ENCODE measurements at places on chromosomes 11 and 22.

GRCh38 chr11:65290448-65291165, 24.1 kb upstream of the CDC42EP2 start:
- no peak for DNase-seq

DNA sequence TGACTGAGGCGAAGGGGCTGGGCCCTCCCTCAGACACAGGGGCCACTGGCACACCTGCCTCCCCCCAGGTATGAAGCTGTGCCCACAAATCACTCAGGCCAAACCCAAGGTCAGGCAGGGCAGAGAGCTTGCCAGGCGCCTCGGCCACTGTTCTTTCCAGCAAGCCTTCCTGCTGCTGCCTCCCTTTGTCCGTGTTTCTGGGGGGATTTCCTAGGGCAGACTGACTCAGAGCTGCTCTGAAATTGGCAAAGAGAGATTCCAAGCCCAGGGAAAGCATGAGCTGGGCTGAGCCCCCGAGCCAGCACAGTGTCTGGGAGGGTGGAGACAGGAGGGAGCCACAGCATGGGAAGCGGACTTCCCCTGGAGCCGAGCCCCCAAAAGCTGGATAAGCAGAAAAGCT, 33.2 kb downstream of the PPP2R1B start:
- DNase-seq: no peak

DNA sequence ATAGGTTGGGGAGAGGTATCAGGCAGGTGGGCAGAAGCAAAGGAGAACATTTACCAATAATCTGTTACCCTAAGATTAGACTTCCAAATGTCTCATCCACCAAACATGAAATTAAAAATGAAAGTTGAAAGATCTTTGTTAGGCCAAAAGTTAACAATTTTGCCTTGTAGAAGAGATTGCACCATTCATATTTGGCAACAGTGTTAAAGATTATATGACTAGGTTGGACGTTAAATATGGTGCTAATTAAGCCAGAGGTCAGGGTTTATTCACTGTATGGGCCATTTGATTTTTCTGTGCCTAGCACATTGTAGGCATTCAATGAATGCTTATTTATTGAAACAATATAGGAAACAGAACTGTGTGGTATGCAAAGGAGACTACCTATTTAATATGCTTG, 126.1 kb upstream of the SLC5A12 start:
- no peak for DNase-seq

DNA sequence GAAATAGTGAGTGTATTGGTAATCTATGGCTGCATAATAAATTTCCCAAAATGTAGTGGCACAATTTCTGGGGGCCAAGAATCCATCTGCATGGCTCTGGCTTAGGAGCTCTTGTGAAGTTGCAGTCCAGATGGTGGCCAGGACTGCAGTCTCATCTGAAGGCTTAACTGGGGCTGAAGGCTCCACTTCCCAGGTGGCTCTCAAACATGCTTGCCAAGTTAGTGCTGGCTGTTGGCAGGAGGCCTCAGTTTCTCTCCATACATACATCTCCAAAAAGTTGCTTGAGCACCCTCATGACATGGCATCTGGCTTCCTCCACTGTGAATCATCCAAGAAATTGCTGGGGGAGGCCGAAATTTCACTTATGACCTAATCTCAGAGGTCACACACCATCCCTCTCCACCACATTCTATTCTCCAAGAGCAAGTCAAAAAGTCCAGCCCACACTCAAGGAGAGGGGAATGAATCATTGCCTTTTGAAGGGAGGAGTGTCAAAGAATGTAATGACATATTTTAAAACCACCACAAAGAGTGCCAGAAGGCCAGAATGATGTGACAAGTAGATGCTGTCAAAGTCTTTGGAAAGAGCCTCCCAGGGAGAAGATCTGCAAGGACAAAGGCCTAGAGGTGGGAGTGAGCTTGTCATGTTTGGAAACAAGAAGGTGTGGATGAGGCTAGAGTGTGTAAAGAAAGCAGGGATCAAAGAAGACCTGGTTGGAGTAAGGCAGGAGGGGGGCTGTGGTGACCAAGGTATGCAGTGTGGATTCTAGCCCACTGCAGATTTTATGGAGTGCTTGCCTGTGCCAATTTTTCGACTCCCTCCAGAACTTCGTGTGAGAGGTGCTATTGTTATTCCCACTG, 566.2 kb downstream of the MIAT start:
- no peak for DNase-seq

DNA sequence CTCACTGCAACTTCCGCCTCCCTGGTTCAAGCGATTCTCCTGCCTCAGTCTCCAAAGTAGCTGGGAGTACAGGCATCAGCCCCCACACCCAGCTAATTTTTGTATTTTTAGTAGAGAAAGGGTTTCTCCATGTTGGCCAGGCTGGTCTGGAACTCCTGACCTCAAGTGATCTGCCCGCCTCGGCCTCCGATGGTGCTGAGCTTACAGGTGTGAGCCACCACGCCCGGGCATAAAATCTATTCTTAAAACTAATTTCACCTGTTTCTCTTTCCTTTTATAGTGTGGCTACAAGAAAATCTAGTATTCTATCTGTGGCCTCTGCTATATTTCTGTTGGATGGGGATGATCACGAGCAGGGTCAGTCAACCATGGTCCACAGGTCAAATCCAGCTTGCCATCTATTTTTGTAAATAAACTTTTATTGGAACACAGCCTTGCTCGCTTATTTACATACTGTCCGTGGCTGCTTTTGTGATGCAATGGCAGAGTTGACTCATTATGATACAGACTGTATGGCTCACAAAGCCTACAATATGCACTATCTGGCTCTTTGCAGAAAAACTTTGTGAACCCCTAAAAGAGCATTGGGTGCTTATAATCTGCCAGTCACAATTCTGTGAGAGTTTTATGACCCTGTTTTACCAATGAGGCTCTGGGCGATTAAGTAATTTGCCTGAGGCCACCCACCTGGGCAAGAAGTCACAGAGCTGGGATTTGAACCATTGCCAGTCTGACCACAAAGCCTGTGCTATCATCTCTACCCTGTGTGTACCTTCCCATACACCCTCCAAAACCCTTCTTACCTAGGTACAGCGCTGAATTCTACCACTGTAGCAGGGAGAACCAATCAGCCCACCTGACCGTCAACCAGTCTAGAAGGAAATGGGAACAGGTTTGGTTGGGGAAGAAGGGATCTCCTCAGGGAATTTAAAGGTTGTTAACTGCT, 28.3 kb downstream of the SLC1A2 start:
- DNase-seq: no peak

GRCh38 chr11:17691550-17691949, 27.8 kb upstream of the MYOD1 start:
- DNase-seq: no peak

GRCh38 chr11:36149538-36150242, 139.5 kb downstream of the COMMD9 start:
- peak; percentile 10 for DNase-seq

- DNase-seq: no peak
Observed at GRCh38 chr11:118340449-118340848, 2.1 kb downstream of the CD3D start.

GRCh38 chr11:126156814-126157213, 54.6 kb downstream of the RPUSD4 start:
- DNase-seq: no peak
